ENCODE measurements at places on chromosomes 2 and 18.

DNA sequence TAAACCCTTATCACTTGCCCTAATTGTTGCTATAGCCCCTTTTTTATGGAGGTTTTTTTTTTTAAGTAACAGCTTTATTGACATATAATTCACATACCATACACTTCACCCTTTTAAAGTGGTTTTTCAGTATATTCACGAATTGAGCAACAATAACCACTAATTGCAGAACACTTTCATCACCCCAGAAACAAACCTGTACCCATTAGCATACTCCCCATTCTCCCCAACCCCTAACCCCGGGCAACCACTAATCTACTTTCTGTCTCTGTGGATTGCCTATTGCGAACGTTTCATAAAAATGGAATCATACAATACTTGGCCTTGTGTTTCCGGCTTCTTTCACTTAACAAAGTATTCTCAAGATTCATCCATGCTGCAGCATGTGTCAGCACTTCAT is 213.6 kb downstream of the ATAD2B start:
- no peak for DNase-seq

GRCh38 chr2:20052229-20052851 is 912 bp upstream of the LAPTM4A start:
- peak; percentile 63 for DNase-seq

DNA sequence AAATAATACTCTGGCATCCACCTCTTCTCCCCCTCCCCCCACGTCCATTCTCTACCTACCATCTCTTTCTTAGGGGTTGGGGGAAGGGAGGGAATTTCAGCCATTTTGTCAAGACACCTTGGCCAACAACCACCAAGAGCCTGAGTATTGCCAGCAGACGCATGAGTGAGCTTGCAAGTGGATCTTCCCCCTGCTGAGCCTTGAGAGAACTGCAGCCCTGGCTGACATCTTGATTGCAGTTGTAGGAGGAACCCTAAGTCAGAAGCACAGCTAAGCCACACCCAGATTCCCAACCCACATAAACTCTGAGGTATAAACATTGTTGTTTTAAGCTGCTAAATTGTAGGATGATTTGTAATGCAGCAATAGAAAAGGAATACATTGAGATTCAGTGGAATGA is 165.6 kb downstream of the TMEFF2 start:
- peak; percentile 19 for DNase-seq

DNA sequence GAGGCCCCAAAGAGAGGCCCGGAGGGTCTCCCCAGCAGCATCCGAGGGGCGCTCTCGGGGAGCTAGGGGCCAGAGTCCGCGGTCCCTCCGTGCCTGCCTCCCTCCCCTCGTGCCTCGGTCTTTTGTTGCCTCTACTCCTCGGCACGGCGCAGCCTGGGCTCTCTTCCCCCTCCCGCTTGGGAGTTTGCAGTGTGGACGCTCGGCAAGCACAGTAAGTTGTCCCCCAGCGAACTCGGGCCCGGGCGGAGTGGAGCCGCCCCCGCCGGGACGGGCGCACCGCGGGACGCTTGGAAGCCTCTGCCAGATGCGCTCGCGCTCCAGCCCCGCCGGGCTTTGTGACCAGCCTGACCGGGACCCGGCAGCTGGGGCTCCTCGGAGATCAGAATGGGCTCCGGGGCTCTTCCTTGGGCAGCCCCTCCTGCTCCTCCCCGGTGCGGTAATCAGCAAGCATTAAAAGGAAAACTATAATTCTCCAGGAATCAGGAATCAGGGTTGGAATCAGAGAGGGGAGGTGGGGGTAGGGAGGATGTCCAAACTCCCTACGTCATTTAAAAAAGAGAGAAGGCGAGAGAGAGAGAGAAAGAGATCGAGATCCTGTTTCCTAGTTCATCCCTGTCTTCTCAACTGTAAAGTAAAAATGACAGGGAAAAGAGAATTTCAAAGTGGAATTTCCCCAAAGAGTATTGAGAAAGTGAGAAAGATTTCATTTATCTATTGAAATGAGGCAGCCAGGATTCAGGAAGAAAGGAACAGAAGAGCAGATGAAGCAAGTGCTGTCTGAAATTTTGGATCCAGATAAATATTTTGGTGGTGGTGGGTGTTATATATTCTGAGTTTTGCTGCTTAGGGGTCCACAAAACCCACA is 786 bp upstream of the TMEM200C start:
- no peak for DNase-seq

DNA sequence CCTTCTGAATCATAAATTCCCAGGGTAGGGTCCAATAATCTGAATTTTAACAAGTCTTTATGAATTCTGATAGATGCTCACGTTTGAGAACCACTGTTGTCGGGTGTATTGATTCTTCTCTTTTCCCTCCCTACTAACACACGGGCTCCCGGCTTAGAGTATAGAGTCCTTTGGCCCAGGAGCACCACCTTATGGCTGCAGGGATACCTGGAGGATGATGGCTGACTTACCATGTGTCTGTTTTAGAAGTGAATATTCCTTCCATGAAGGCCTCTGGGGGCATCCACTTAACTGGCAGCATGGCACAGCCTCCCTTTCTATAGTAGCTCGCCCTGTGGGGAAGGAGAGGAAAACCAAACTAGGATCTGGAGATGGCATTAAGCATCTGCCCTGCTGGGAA is 91.7 kb downstream of the CLIP4 start:
- DNase-seq, result no peak

DNA sequence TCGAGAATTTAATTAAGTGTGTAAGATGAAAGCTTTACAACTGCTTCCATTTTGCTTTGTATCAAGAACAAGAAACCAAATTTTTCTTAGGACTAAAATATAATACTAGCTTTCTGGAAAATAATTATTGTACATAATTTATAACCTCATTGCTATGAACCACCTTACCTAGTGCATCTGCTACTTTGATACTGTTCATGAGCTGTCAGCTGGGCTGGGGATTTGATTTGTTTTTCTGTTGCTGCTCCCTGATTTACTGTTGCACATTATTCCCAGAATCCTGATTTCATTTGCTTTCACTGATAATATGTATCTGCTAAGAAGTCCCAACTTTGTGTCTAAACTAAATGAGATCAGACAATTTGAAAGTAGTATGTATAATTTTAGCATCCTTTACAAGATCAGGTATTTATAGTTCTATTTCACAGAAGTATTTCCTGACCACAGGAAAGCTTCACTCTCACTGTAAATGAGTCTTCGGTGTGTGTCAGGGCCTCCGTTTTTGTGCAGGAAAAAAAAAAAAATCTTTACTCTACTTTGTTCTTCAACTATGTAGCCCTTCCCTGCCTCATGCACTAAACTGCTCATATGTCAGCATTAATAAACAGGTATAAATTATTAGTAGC is 105.6 kb upstream of the CCDC150 start:
- no peak for DNase-seq

DNA sequence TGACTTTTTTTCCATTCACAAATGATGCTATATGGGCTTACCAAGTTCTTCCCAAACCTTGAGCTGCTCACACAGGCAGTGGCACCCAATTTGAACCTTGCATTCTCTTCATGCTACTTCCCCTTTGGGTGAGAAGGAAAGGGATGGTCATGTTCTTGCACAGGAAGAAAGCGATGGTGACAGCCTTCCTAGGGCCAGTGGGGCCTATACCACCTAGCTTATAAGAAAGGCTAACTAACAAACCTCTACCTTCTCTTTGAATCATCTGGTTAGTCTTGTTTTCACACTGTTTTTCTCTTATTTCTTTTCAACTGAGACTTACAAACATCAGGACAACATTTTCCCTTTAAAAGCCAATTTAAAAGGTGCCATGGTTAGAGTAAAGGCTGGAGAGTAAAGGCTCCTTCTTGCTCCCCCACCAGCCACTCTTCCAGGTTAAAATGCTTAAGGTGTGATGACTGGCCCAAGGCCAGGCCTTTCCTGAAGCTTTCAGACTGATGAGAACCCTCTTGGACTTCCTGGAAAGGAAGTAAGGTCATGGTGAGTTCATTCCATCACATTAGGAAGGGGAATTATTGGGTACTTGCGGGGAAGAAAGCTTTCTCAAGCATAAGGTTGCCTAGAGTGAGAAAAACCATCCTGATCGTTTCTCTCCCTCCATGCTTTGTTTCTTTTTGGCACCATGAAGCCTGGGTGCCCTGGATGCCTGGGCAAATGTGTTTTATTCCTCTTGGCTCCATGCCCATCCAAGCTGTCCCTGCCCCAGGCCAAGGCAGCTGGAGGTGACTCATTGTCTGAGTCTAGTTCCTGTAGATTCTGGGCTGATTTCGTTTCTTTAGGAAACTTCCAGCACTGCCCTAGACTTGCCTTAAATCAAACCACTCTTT is 41.4 kb upstream of the ITGB6 start:
- peak; percentile 92 for DNase-seq

- DNase-seq, result no peak
These were observed 174.4 kb downstream of the SEPTIN10 start for GRCh38 chr2:109439390-109439786.

GRCh38 chr18:13414521-13414920 is 196.0 kb downstream of the LDLRAD4 start:
- DNase-seq, result no peak

- peak; percentile 14 for DNase-seq
These were observed 68.0 kb downstream of the KLHL29 start for GRCh38 chr2:23452853-23453420.

DNA sequence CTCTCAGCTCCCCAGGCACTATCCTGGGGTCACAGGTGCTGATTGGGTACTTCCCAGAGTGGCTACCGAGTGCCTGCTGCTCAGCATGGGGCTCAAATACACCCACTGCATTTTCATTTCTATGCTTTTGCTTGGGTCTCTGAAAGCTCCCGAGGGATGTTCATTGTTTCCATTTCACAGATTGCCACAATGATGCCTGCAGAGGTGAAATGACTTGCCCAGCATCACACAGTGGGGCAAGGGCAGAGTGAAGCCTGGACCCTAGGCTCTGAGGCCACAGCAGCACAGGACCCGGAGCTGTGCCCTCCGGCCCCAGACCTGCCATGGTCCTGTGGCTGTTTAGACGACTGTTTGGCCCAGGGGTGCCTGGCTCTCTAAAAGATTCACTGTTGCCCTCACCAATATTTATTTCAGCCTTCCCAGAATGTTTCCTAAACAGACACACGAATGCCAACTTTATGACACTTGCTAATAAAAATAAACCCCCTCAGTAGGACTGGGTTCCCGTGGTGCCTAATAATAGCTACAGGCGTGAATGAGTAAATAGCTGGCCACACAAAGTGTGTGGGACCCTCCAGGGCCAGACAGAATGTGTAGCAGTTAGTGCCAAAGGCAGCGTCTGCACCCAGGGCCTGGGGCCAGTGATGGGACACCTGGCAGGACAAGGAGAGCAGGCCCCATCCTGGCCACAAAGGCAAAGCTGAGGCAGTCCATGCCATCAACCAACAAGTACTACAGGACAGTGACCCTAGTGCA is 11.5 kb upstream of the ST8SIA5 start:
- DNase-seq, result no peak

DNA sequence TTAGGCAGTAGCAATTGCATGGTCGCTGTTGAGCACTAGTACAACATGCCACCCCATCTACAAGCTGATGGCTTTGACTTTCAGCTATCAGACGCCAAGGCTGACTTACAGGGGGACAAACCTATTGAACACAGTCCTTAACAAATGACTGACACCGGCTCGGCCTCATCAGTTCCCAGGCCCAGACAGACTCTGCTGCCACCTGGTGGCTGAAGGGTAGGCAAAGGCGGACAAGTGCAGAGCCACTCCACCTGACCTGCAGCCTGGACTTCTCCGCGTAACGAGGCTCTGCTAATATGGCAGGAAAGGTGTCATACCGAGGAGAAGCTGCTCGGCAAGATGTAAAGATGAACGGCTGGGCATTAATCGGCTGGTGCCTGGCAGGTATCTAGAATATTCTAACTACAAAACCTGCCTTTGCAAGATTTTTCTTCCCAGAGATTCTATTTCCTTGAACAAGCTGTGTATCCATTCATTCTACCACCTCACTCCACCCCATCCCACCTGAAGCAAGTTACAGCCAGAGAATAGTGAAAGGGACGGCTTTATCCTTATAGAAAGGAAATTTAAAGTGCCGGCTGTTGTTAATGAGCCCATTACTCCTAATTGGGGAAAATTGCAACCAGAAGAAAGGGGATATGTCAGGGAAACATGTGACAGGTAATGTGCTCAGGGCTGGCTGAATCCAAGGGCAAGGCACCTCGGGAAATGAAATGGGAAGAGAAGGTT is 67.4 kb downstream of the STEAP3 start:
- peak; percentile 74 for DNase-seq

GRCh38 chr18:23650968-23651927 is 11.5 kb downstream of the ANKRD29 start:
- DNase-seq, result peak; percentile 89

DNA sequence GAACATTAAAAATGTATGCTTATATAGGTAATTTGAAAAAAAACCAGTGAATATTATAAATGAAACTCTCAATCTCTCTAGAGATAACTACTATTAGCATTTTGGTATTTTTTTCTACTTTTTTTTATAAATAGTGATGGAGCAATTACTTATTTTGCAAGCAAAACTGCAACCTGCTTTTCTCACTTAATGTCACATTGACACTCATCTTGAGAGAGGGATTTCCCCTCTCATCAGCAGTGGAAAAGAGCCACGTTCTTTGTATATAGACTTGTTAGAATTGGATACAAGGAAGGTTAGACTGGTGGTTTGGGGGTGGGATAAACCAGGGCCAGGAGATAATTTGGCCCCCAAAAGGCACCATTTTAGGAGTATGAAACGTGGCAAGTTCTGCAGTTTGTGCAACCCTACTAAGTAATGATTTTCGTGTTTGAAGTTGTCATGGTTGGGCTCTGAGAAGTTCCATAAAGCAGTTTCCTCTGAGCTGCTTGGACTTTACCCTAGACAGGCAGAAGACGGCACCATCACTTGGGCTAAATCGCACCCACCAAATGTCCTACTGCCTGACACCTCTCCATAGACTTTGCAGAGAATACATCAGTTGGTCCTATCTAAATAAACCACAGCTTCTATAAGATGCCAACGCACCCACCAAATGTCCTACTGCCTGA is 194.0 kb downstream of the ACTR3 start:
- DNase-seq, result no peak

GRCh38 chr2:217826520-217826919 is 176.3 kb downstream of the TNS1 start:
- DNase-seq, result no peak

DNA sequence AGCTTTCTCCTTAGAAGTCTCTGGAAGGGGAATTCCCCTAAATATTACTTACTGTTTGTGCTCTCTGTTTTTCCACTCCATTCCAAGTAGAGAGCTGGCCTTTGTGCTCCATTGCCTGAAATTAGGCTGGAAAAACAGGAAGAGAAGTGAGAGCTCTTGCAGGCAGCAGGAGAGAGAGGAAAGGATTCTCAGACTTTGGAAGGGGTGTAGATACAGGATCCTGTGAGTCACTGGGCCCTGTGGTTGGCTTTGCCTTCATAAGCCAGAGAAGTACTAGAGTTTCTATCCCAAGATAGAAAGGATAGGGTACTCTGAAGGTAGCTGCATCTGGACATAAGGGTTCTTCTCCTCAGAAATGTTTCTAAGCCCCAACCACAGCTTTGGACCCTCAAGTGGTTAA is 188.9 kb downstream of the CMPK2 start:
- no peak for DNase-seq

GRCh38 chr2:12797815-12798214 is 81.1 kb downstream of the TRIB2 start:
- peak; percentile 92 for DNase-seq

- no peak for DNase-seq
These were observed 65.0 kb downstream of the MYCN start for GRCh38 chr2:16005389-16005788.

All from cardiac fibroblast (primary cell).